ENCODE measurements at places on chromosomes 3 and 15.
A peak's percentile ranks its signal among the peaks of the same experiment; 100 is the strongest.

- no peak for DNase-seq
These were observed 23.0 kb downstream of the PLSCR1 start for GRCh38 chr3:146521394-146521793.

- no peak for DNase-seq
These were observed 17.1 kb downstream of the ADCY5 start for GRCh38 chr3:123431658-123432324.

DNA sequence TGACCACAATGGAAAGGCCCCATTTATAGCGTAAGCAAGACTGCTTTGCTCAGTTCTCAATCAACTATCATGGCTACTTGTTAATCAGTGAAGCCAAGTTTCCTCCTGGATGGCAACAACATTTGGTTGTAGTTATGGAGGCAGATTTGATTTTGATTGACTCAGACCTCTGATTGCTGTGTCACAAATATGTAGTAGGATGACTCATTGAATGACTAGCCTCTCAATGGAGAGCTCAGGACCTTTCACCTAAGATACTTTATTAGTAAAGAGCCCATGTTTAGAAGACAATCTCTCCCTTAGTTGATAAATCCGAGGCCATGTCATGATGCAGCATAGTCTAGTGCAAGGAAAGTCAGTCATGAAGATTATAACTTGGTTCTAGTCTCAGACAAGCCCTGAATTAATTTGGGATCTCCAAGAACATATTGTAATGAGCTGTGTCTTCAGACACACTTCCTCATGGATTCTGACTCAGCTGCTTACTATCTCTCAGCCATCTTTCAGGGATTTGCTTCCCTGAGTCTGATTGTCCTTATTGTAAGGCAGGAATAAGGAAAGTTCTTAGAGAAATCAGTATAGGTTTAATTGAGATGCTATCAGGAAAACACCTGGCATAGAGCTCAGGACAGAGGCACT lies 397.4 kb upstream of the TMCO5A start:
- DNase-seq: no peak

DNA sequence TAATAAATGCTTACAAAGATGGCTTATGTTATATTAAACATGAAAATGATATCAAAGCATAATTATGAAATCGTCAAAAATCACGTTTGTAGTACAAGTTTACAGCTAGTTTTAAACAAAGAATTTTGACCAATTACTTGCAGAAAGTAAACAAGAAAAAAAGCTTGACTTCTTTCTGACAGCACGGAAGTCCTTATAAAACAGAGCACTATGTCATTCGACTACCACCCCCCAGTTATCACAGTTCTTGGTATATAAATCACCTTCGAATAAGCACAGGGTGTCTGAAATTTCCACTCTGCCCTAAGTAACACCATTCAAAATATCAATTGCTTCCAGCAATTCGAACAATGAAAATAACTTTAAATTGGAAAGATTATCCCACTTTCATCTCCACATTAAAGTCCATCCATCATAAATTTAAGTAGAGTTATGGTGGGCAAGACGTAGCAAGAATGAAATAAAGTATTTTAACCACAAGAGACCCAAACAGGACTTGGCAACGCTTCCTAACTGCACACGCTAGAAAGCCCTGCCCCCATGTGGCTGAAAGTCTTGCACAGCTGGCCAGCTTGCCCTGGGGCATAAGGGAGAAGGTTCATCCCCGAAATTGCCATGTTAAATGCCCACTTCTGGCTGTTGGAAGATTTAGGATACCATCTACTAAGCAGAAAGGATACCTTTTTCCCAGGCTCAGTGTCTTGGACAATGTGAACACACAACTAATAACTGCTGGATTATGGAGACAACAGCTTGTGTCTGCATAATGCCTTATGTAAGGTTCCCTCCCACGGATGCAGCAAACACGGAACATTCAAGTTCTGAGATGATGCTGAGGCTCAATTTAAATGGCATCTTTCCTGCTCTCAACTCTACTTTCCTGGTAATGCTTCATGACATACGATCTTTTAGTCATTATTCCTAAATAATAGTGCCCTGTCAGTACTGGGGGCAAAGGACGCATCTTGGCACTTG lies 116.4 kb upstream of the TJP1 start:
- no peak for DNase-seq

DNA sequence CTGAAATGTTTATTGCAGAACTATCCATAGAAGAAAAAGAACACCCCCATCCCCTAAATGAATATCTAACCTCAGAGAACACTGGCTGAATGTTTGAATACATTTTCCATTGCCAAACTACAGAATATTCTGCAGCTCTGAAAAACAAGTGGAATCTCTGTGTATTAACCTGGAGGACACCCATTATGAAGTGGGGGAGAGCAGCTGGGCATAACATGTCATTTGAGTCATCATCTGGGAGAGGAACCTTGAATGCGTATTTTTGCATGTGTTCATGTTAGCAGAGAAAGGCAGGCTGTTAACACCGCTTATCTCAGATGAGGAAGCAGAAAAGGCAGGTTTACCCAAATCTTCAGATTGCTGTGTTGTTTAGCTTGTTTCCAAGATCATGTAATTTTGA lies 31.5 kb downstream of the ESYT3 start:
- no peak for DNase-seq

GRCh38 chr15:81111510-81112470 lies 22.3 kb upstream of the CFAP161 start:
- DNase-seq: no peak

DNA sequence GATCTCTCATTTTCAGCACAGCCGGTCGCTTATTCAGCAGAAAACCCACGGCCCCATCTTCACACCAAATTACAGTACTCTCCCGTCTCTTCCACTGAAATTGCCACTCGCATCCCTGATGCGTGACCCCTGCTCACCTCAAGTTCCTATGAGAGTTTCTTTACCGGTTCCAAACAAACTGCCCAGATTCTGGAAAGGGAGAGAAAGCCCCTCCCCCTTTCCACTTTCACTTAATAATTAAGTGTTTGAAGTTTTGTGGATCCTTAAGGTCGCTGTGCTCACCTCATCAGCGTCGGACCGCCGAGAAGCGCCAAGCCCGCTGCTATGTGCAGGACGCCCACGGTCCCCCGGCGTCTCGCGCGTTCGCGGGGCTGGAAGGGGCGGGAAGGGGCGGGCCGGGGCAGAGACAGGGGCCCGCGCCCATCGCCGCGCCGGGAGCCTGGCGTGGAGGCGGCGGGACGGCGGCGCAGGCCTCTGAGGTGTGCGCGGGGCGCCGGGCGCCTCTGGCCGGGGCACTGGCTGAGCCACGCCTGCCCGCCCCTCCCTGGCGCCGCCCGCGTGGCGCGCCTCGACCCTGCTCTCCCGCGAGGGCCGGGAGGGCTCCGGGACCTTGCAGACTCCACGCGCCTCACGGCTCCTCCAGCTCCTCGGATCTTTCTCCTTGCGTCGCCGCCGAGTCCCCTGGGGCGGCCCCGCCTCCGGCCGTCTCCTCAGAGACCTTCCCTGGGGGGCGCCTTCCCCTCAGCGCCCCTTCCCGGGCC lies at the start of gene GPR156:
TSS of gene GPR156 (minus strand) at position 476 of the 761 bp plus-strand sequence. CDS start 41,124 bp downstream, outside the sequence.
- no peak for DNase-seq

DNA sequence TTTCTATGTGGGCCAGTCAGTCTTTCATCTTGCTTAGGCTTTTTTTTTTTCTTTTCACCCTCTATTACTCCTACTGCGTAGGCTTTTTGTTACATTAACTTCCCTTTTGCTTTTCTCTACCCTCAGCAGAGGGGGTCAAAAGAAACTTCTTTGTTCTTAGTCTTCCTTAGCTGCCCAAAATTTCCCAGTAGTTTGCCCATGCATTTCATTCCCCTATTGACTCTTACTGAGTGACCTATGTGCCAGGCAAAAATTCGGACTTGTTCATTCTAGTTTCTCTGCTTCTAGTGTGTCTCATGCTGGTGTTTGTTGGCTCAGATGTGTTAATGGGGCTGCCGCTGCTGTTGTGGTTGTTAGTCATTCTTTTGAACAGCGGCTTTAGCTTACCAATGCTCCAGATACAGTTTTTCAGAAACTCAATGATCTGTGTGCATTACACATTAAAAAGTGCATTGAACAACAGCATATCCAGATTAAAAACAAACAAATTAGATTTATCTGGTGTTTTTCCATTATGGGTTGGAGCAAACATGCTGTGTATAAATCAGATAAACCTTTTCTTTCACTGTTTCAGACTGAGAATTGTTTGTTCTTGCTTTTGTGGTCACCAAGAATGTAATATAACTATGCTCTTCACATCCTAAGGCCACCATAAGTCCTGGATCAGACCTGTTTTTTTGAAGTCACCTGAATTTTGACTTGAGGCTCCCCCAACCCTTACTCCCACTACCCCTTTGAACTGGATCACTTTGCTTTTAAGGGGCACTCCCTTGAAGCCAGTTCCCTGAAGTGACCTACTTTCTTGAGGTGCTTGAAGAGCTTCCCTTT lies 43.1 kb downstream of the PDE8A start:
- no peak for DNase-seq

- DNase-seq: no peak
These were observed 102.7 kb downstream of the ANP32A start for GRCh38 chr15:68717951-68718350.

- no peak for DNase-seq
These were observed 113.8 kb downstream of the AKAP13 start for GRCh38 chr15:85494048-85494777.

DNA sequence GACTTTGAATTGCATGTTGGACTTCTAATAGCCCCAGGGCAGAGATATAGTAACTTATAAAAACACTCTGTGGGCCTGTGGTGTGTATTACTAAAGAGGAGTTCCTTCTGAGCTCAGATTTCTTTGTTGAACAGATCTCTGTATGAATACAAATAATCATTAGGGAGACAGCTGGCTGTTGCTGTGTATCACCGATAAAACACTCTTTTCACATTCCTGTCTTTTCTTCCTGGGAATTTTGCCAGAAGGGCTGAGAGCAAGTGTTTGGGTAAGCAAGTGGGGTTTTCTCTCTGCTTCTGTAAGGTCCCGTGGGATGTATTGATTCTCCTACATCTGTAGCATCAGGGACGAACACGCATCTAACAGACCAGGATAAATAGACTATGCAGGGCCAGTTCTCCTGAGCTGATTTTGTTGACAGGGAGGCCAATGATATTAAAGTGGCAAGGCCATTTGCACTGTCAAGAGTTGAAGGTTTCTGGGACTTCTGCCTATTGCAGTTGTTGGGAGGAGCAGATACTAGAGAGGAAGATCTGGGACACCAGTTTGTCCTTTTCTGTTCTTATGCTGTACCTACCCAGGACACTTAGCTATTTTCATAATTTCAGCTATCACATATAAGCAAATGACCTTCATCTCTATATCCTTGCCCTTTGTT lies 225.9 kb upstream of the CD96 start:
- DNase-seq: no peak

DNA sequence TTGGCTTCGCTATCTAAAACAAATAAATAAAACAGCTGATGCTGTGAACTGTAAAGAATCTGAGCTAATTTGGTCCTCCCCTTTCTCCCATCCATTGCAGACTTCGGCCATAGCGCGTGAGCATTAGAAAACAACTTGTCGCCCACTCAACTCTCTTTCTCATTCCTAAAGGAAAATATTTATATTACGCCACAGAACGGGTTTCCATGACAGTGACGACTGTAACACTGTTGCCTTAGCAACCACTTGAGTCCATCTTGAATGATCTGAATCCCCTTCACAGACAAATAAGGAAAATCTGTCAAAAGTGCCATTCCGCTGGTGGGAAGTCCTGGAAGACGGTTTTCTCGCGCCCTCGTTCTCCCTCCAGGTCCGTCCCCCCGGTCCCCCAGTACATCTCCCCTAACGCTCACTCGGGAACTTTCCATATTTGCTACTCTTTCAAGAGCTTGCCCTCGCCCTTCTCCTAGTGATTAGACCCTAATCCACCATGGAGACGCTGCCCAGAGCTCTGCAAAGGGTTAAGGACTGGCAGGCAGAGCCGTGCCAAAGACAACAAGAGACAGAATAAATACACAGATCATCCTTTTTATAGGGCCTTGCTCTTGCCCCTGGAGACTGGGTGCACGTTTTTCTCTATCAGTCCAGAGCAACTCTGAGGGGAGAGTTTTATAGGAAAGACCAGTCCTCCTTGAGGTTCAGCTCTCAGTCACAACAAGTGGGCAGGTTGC lies 50.5 kb downstream of the CRYGS start:
- no peak for DNase-seq

DNA sequence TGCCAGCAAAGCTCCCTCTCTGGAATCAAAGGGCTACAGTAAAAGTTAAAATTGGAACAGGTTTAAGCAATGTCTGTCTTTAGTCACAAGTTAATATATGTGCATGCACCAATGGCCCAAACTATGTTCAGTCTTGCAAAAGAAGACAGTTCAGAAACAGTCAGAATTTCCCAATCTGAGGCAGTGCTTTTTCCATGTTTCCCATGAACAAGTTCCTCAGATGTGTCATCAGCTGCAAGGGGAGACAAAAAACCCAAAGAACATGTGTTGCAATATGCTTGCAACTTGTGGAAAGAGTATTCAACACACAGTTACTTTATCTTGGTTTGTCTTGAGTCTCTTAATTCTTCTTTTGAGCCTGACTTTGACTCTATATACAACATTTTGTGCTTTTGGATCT lies 148.4 kb downstream of the USP13 start:
- no peak for DNase-seq

GRCh38 chr3:194092881-194093301 lies 43.1 kb upstream of the HES1 start:
- DNase-seq: no peak

- DNase-seq: no peak
These were observed 145.8 kb downstream of the TPRA1 start for GRCh38 chr3:127444761-127445160.

DNA sequence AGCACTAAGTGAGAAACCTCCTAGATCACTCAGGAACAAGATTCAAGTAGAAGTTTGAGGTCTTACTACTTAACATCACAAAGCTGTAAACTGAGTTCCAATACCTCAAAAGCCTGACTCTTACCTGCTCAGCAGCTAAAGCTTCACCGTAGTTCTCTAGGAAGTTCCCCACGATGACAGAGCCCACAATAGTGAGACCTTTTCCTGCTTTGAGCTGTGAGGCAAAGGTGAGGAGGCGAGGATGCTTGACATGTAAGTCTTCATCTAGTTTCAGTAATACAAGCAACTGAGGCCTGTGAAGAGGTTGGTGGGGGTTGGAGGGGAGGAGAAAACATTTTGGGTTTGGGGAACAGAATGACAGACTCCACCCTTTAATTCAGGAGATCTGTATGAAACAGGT lies 15.7 kb downstream of the EMC4 start:
- DNase-seq: no peak

DNA sequence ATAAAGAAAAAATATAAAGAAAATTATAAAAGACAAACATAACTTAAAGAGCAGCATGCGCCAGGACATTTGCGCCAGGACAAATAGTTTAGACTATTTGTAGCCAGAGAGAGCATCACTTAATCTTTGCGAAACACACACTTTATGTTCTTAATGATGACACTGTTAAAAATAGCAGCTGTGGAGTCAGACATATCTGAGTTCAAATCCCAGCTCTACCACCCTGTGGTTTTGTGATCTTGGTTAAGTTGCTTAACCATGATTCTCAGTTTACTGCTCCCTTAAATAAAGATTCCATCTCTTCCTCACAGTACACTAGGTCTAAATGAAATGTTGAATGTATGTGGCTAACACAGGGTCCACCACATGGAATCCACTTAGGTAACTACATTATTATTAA lies 31.4 kb downstream of the KCNMB2 start:
- DNase-seq: no peak

- peak; percentile 61 for DNase-seq
These were observed 88.6 kb upstream of the ZNF280D start for GRCh38 chr15:56821721-56822425.

Data from CD4-positive, alpha-beta T cell treated with Interleukin-10 for 1 hour (primary cell).